ENCODE measurements at places on chromosomes 12 and 14.

DNA sequence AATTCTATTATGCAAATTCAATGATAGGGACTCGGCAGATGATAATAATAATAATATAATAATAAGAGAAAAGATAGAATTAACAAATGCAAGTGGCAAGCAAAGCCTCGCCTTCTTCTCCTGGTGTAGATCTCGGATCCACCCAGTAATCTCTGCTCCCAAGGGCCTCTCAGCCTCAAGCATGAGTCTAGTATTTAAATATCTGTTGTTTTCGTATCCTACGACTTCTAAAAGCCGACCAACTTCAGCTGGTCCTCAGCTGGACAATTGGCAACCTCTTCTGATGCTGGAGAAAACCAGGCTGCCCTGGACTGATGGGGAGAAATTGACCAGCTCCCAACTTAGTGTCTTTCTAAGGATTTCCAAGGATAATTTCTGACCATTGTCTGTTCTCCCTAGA lies 14.0 kb upstream of the MAP1LC3B2 start:
- DNase-seq: no peak

GRCh38 chr12:115337693-115338543 lies 653.9 kb upstream of the TBX3 start:
- DNase-seq: no peak

- DNase-seq: no peak
Observed at GRCh38 chr12:86683568-86684304, 427.5 kb upstream of the MGAT4C start.

DNA sequence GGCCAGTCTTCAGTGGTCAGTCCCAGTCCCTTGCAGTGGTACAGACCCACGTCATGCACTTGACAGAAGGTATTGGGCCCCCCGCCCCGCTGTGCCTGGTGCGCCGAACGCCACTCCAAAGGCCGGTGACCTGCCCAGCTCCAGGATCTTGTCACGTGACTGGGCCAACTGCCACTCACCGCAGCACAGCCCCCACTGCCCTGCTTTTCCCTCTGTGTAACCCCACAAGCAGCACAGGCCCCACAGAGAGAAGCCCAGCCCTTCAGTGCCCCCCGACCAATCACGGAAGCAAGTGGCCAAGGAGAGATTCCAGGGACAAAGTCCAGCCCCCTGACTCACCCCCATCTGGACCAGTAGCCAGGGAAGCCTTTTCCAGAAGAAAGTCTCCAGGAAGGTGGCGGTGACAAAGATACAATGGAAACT lies 498 bp downstream of the GPR132 start:
- DNase-seq: peak; percentile 12

DNA sequence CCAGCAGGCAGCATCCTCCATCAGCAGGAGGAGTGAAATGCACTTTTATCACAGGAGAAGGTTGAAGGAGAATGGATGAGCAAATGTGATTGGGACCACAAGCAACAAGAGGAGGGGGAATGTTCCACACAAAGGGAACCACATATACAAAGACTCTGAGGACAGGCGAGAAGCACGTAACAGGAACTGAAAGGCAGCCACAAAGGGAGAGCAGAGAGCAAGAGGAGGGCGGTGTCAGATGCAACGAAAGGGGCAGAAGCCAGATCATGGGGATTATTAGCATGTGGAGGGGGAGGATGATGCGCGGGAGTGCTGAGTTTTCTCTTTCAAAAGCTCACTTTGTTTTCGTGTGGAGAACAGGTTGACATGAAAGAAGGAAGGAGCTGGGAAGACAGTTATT lies 241.1 kb downstream of the SPTSSA start:
- peak; percentile 8 for DNase-seq

DNA sequence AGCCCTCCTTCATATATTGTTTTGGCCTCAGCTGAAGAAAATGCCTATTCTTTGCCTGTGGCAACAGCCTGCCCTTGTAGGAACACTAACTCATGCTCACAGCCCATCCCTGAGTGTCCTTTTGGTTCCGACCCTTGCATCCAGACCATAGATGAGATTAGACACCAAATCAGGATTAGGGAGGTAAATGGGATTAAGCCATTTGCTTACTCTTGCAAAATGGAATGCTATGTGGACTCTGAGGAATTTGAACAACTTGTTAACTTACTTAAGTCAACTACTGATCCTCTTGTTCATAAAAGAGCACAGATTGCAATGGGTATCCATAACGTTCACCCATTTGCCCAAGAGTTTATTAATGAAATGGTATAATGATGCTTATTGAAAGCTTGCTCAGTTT lies 27.3 kb downstream of the TSHR start:
- no peak for DNase-seq

- DNase-seq: no peak
Observed at GRCh38 chr12:58914457-58914856, 5.8 kb downstream of the LRIG3 start.

- DNase-seq: no peak
Observed at GRCh38 chr12:4274396-4275015, 944 bp downstream of the CCND2 start.

DNA sequence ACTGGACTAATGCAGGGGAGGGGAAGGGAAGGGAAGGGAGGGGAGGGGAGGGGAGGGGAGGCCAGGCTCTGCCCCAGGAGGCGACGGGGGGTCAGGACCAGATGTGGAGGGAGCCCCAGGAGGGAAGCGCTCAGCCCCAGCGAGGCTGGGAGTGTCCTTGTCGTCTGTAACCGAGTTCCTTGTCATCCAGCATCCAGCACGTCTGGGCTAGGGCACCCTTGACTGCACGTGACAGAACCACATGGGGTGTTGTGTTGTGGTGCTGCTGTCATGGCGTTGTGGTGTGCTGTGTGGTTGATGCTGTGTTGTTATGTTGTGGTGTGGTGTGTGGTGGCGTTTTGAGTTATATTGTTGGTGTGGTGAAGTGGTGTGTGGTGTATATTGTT lies 28.4 kb upstream of the SFSWAP start:
- no peak for DNase-seq

- peak; percentile 33 for DNase-seq
Observed at GRCh38 chr12:40104461-40105264, 1.2 kb downstream of the SLC2A13 start.

- DNase-seq: no peak
Observed at GRCh38 chr12:24535334-24536069, 413.4 kb downstream of the BCAT1 start.

DNA sequence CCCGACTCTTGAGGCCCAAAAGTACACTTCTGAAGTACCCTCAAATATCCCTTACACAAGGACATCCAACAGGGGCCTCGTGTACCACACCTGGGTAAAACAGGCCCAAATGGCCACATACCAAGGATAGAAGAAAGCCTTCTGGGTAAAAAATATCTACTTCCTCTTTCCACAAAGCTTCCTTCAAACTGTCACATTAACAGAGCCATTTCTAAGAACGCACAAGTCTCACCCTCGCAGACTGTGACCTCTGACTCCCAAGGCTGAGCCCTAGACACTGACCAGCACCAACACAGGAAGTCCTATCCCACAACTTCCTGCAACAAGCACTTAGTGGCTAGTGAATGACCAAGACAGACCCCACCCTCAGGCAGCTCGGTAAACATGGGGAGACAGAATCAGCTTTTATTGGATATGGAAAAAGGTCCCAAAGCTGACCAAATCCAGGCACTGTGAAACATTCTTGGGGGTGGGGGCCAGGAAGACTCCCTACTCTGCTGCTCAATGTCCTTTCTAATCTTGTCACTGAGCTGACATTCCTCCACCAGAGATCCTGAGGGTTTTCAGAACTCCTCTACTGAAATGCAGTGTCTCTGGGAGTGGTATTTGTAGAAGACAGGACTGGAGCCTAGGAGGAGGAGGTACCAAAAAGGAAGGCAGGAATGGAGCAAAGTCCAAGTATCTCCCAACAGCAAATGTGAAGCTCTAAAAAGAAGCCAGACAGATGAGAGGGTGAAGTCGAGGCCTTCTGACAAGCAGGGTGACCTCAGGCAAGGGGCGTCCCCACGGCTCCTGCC lies 15.9 kb downstream of the KCTD10 start:
- peak; percentile 69 for DNase-seq

DNA sequence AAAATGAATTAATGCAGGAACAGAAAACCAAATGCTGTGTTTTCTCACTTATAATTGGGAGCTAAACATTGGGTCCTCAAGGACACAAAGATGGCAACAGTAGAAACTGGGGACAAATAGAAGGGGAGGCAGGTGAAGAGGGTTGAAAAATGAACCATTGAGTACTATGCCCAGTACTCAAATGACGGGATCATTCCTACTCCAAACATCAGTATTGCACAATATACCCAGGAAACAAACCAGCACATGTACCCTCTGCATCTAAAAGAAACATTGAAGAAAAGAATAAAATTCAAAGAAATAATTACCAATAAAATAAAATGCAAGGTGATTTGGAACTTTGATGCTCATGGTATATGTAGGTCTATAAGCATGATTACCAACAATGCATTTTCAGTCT lies 110.8 kb downstream of the LMO3 start:
- DNase-seq: no peak

DNA sequence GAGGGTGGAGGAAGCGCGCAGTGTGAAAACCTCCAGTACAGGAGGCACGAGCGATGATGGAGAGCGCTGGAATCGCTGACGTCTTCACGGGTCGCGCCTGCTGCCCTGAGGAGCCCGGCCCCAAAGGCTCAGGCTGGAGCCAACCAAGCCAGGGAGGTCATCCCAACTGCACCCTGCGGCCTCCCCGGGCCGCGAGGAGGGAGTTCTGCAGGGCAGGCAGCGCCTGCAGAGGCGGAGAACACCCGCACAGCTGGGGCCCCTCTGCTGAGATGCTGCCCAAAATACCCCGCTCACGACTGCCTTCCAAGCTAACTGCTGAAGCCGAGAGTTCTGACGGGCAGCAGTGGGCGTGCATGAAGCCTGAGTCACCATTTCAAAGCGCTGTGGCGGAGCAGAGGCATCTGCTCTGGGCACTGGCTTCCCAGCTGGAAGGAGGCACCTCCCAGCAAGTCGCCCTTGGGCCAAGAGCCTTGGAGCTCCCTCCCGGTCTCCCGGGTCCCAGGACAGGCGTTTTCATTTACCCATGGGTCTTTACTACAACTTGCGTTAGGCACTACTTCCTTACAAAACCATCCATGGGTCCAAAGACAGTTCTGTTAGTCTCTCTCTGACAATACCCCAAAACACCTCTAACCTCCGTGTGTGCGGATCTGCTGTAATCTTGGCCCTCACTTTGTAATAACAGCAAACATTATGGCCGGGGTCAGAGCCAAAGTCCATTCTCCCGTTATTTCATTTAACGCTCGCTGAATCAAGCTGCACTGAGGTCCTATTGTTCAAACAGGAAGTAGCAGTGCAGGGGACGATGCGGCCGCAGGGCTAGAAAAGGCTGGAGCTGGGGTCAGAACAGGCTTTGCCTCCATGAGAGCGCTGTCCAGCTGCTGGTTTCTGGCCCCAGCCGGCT lies 60.1 kb upstream of the RIMBP2 start:
- DNase-seq: no peak

DNA sequence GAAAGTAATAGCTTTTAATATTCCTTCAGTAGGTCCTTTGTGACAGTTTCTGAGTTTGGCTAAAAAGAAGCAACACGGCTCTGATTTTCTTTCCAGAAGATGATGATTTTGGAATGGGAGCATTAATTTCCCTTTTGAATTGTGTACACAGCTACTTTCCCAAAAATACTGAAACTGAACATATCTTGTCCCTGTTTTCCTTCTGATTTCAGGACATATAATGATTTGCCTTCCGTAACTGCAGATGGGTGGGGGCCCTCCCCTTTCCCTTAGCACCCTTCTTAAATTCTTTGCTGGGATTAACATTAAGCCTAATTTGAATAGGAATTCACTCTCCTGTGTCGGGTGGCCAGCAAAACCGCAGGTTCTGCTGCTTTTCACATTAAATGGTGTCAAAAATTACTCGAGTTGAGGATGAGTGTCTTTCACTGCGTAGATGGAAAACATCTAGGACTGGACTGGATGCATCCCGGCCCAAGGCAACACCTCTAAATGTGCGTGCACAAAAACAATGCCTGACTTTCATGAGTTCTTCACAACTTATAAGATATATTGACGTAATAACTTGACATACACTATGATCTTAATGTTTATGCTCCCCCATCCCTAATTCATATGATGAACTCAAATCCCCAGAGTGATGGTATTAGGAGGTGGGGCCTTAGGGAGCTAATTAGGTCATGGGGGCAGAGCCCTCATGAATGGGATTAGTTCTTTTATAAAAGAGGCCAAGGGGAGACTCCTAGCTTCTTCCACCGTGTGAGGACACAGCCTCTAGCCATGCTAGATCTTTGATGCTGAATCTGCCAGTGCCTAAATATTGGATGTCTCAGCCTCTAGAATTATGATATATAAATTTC lies 158.1 kb downstream of the AEBP2 start:
- DNase-seq: no peak

- DNase-seq: peak; percentile 72
Observed at GRCh38 chr14:76720382-76720813, 40.9 kb upstream of the VASH1 start.

- DNase-seq: no peak
Observed at GRCh38 chr12:96751626-96752025, 155.4 kb upstream of the NEDD1 start.

DNA sequence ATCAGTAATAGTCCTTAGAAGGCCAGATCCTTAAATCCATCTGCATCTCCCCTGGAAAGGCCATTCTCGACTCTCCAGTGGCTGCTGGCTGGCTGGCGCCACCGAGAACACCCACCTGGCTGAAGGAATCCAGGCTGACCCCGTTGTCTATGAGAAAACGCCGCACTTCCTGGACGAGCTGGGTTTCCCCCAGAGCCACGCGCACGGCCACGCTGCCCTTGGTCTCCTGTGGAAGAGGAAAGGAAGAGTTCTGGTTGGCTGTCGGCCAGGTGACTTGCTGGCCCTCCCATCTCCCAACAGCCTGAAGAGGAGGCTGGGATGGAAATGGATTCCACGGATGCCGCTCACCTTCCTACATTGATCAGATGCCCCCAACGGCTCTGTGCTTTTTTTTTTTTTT lies 23.9 kb downstream of the RBM19 start:
- DNase-seq: no peak

DNA sequence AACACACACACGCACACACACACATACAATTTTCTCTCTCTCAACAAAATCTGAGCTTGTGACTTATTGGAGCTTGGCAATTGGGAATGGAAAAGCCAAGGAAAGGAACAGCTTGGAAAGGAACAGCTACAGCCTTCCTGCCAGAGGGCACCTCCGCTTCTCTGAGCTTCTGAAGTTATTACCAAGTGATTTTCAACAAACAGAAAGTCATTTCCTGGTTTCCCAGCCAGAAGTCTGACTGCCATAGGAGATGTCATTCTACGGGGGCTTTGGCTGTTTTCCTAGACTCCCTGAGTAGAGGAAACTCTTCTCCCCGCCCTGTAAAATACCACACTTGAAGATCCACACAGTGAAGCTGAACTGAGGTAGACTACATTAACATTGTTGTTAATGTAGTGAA lies 198.3 kb downstream of the CFAP54 start:
- DNase-seq: no peak

All from Kasumi-1 (cell line).